Urinary bladder (tissue), 4 donors: ENCODE measurements at places on chromosomes 5 and 9. TPM values are rescaled to one million over a fixed set of nuclear protein-coding genes. Genes with fewer than 3 reads are reported as not detected.

KIF27 gene
- 18.9 TPM for total RNA-seq

TCERG1 gene
- 145 TPM for total RNA-seq

MACIR gene
- 10.2 TPM for total RNA-seq

PTPN3 gene
- total RNA-seq, result 4.2 TPM

DRD1 gene
- 4.2 TPM for total RNA-seq

- no peak for DNase-seq
Observed at GRCh38 chr5:127112347-127112864, 39.1 kb upstream of the C5orf63 start.

DNA sequence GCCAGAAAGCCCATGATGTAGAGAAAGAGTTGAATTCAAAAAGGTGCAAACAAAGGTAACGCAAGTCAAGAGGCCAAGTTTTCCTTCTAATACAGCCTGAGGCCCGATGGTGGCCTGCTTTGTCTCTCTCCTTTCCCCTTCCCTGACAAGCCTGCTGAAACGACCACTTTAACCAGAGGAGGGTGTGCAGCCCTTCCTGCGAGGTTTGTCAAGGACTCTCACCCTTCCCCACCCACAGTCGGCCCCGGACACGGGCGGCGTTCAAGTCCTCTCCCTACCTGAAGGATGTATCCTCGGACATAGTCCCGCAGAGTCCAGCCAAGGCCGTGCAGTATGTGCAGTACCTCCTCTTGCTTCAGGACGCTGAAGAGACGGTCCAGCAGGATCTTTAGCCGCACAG is 318.2 kb downstream of the BNC2 start:
- no peak for DNase-seq

DNA sequence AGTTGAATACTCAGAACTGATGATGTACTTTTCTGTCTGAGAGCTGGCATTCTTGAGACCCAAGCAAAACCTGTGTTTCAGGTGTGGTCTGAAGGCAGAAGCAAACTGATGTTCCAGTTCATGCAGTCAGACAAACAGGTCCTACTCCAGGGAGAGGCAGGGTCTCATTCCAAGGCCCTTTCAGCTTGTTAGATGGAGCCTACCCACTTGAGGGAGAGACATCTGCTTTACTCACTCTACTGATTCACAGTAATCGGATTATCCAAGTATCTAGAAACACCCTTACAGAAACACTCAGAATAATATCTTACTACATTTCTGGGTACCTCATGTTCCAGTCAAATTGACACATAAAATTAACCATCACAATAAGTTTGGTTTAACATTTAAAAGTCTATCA is 207.8 kb downstream of the KDM4C start:
- DNase-seq, result no peak

GRCh38 chr5:170336065-170336464 is 38.5 kb upstream of the LCP2 start:
- DNase-seq, result no peak

DNA sequence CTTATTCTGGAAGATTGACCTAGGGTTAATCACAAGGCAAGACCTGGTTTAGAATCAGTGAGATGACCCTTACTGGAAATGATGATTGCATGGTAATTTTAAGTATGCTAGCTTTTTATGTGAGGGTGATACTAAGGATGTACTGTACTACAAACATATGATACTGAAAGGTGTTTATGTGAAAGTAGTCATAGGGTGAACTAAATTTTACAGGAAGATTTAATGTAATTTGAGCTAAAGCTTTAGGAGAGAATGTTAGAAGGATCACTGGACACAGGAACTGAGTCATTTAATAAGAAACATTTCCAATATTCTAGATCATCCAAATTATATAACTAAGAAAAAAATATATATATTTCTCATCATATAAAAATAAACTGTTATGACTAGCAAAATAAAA is 197.2 kb downstream of the COX7C start:
- no peak for DNase-seq

GRCh38 chr9:89359751-89360261 is 41.5 kb downstream of the SECISBP2 start:
- no peak for DNase-seq

DNA sequence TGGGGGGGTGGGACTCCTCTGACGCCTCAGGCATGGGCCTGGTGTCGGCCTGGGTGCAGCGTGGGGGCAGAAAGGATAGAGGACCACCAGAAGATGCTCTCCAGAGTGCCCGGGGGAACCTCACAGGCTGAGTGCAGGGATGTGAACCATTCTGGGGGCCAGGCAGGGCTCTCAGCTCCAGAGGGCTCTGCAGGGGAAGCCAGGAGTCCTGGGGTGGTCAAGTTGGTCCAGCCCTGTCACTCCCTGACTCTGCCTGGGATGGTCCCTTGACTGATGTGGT is 6.5 kb downstream of the GFI1B start:
- DNase-seq, result no peak

DNA sequence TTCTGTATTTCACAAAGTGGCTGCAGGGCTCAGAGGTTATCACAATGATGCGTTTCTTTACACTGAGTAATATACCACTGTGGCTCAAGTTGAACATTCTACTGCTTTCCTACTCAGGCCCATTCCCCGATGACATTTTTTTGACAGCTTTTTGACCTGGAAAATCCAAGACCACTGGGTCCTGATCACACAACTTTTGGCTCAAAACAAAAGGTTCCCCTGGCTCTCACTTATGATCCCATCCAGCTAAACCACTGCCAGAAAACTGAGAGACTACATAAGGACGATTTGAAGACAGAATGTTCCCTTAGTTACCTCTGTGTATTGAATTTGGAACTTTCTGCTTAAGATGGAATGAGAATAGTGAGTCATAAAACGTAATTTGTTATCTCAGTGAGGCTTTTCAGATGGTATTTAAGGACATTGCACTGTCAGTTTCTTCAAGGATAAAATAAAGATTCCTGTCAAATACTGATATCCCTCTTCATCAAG is 78.0 kb upstream of the FBXL7 start:
- DNase-seq, result peak; percentile 58
